ENCODE measurements at places on chromosomes 1 and 21.

- DNase-seq: no peak
Measured at GRCh38 chr1:15850471-15851001, 3.0 kb downstream of the SPEN start.

DNA sequence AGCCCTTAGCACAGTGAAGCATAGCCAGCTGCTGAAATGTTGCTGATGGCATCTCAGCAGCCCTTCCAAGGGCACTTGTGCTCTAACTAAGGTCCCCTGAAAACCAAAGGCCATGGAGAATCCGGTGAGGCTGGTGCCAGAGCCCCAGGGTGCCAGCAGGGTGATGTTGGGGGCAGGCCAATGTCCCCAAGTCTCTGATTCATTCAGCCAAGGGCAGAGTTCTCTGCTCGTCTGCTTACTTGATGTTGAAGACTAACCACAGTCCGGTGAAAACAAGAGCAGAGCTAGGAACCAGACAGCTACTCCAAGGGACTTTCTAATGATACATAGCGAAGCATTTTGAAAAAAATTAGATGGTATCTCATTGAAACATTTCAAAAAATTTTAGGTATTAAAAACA, 149.8 kb downstream of the ZZZ3 start:
- no peak for DNase-seq

DNA sequence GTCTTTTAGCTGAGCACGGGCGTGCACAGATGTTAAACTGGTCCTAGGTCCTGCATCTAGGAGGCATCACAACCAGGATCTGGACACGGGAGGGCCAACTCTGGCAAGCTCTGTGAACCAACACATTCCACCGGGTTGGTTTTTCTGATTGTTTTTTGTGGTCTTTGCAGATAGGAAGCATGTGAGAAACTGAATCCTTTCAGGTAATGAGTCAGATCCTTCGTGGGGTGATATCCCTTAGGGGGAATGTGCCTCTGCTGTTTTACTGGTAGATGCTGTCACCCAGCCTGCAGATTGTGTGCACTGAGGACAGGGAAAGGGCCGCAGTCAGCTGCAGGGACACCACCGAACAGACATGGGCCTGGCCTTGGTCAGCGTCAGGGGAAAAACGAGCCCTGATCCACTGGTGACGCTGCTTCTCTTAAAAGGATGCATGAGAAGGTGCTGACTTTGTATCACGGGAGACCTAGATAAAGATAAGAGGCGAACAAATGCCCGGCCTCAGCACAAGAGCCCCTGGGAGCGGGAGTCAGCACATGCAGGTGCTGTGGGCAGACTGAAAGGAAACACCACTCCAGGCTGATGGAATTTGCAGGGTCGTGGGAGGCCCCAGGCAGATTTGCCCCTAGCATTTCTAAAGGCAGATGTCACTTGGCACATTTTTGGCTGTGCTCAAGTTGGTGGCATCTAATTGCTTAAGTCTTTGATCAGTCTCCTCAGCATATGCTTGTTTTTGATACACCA, 51.1 kb downstream of the DOP1B start:
- no peak for DNase-seq

- no peak for DNase-seq
Measured at GRCh38 chr1:242554577-242554976, 30.1 kb upstream of the PLD5 start.

GRCh38 chr1:173648880-173649605, 13.9 kb downstream of the TEX50 start:
- no peak for DNase-seq

DNA sequence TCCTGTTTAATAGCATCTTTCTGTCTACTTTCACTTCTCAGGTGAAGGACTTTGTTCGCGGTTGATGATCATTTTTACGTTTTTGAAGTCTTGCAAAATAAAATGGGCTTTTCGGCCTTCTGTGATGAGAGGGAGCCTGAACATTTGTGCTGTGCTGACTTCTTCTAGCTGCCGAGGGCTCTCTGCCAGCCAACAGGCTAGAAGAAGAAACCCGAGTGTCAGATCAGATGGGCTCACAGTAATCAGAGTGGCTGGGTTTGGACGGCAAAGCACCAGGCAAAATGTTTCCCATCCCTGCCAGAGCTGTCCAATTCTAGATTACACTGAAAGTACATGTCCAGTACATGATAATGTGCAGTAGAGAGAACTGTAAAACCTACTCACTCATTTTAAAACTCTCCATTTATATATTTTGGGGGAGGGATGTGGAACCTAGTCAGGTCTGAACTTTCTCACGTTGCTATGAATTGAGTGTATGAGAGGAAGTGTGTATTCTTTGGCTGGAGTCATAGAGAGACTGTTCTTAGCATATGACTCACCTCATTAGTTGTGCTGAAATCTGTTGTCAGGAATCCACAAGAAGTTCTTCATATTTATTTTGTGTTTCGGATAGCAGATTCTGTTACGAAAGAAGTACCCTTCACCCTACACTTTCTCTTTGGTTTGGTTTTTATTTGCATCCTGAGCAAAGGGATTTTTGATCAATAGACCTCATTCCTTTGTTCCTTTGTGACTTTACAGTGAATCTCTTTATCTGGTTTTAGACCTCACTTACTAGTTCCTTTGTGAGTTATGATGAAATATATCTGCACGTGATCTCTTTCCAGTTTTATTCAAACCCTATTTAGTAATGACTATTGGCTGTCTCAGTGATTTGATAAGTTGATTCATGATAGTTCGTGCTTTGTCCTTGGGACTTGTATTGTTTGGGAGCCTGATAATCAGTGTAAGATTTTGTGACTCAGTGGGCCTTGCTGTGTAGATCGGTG, 4.8 kb downstream of the ATP1A1 start:
- no peak for DNase-seq

DNA sequence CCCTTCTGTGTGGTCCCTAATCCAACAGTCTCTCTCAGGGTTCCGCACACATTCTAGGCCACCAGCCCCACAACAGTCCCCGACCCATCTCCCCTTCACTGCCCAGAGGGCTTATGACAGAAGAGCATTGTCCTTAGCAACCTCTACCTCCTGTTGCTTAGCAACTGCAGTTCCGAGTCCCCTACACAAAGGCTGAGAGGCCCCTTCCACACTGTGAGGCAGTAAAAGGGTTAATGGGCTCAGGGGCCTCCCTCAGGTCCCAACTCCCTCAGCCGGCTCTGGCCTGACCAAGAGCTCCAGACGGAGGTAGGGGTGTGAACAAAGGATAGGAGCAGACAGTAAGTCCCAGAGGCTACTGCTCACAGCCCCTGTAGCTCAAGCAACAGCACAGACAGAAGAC, 4.3 kb downstream of the IGSF9 start:
- DNase-seq: no peak

DNA sequence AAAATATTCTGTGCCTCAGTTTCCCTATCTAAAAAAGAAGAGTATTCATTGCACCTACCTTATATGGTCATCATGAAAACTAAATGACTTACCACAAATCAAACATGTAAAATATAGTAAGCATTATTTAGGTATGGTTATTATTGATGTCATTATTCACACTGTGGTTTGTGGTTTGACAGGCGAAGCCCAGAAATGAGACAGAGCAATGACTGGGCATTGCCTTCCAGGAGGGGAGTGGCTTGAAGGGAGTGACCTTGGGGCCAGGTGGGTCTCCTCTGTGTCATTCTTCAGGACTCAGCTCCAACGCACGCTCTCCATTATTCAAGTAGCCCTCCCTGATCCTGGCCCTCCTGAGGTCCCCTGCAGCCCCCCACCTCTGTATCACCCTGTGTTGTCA, 133.7 kb downstream of the DMRTA2 start:
- no peak for DNase-seq
